AG20443 (cell line): ENCODE measurements at places on chromosomes 1 and 21.

DNA sequence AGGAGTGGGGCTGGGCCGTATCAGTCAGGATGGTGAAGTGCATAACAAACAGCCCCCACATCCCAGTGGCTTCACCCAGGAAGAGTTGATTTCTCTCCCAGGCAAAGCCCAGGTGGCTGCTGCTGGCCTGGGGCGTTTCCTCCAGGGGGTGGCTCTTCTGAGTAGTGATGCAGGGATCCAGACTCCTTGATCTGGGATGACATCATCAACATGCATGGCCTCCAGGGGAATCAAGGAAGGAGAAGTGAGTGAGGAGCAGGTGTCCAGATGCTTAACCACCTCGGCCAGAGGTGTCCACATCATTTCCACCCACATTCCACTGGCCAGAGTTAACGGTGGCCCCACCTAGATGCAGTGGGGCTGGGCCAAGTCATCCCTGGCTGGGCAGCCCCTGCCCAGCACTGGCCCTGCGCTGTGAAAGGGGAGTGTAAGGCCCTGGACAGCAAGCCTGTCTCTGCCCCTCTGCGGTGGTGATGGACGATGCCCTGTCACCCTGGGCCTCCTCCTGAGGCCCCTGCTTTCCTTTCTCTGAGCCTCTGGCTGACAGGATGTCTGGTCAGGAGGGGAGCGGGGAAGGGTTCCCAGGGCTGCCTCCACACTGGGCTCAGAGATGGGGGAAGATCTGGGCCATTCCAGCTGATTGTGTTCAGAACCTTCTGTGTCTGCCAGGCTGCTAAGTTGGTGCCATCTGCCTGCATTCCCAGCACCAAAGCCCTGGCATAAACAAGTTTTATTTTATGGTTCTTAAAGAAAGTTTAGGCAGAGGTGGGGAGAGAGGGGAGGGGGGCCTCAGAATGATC, 598.2 kb downstream of the MATN1 start:
- DNase-seq = no peak

- DNase-seq = peak; percentile 92
These were observed at the start of gene OLFML3 for GRCh38 chr1:113978863-113979702. Gene OLFML3 (plus strand): TSS chr1:113979474. CDS start chr1:113979517, 43 bp downstream.

DNA sequence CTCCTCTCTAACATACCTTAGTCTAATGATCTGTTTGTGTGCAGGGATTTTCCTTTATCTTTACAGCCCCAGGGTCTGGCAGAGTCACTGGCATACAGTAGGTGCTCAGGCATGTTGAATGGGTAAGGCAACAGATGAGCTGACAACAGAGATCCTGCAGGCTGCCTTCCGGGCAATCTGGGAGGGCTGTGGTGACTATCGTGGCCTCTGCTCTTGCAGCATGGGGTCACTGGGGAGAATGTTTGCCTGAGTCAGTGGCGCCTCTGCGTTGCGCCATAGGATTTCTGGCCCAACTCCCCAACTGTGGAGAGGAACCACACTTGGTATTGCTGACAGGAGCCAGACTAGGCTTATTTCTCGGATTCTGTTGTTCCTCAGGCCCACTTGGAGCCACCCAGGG, 93.8 kb downstream of the LAMC2 start:
- peak; percentile 82 for DNase-seq

DNA sequence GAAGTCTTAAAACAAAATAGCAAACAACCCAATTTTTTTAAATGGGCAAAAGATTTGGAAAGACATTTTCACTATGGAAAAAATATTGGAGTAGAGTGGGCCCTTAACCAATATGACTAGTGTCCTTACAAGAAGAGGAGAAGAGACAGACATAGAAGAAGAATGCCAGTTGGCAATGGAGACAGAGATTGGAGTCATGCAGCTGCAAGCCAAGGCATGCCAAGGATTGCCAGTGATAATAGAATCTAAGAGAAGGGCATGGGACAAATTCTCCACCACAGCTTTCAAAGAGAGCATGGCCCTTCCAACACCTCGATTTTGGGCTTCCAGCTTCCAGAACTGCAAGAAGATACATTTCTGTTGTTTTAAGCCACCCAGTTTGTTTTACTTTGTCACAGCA, 92.7 kb downstream of the RGS2 start:
- DNase-seq = no peak

DNA sequence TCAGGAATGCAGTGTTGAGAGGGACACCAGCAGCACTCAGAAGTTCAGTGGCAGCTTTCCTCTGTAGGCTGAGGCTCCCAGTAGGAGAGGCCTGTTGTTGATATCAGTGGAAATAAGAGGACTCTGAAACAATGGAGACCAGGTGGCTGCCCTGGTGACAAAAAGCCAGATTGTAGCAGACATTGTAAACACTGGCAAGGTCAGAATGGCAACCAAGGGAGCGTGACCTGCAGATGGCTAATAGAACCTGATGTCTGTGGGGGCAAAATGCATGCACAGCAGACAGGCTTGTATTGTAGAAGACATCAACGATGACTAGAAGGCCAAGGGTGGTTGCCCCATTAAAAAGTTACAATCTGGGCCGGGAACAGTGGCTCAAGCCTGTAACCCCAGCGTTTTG, 53.1 kb upstream of the GPR37L1 start:
- DNase-seq = no peak

- no peak for DNase-seq
These were observed 32.8 kb downstream of the PRRX1 start for GRCh38 chr1:170696591-170697290.

DNA sequence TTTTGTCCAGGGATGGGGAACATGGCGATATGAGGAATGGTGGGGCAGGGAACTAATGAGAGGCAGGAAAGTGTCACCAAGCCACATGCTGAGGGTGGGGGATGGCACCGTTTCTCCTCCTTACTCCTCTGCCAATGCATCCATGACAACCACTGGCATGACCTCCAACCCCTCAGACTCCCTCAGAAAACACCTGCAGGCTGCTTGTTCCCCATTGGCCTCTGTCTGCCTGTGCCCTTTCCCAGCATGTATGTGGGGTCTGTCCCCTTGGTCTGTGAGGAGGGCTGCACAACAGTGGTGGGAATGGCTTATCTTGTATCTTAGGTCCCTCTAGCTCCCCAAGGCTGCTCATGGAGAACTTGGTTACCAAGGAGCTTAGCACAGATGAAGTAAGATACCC, 137.2 kb upstream of the NGF start:
- DNase-seq = no peak

- DNase-seq = peak; percentile 67
These were observed 130.6 kb downstream of the URB2 start for GRCh38 chr1:229756666-229757065.

- DNase-seq = no peak
These were observed 258 bp downstream of the CCT3 start for GRCh38 chr1:156337888-156338179.

DNA sequence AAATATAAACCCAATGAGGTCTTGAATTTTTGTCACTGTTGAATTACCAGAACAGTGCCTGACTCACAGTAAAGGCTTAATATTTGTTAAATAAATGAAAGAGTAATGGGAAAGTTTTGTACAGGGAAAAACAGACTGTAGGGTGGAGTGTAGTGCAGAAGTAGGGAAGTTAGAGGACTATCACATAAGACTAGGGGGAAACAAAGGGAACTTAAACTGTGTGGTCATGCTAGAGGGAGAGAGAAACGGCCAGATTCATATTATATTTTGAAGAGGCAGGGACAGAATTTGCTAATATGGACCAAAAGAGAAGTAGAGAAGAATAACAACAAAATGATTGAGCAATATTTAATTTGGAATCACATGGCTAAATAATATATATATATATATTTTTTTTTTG, 14.8 kb downstream of the CTSK start:
- no peak for DNase-seq

- peak; percentile 35 for DNase-seq
These were observed 30.2 kb upstream of the LRRC8D start for GRCh38 chr1:89790592-89790991.

GRCh38 chr1:183416850-183417771, 1.1 kb downstream of the NMNAT2 start:
- peak; percentile 87 for DNase-seq

DNA sequence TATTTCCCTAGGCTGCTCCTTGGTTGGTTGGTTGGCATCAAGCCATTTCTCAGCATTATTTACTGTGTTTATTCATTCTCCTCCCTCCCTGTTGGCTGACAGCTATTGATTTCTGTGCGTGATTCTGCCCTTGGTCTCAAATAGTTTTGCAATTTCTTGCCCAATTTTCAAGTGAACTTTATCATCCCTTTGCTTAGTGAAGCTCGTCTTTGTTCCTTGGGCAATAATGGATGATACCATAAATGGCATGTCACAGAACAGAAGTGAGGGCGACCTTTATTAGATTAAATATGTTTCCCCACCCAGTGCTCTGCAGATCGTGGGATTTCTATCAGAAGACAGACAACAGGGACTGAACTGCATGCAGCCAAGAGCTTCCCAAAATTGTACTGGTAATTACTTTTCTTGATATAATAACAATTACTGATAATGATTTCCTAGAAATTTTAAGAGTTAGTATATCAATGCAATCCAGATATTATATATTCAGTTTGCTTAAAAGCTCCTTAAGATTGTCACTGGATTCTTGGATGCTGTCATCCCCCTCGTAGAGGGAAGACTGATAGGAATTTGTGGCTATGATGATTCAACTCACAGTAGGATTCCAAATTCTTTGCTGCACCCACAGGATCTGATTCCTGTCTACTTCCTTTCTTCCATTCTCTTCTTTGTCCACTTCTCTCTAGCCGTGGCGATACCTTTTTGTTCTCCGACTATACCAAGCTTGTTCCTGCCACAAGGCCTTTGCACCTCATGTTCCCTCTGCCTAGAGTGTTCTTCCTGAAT, 122.1 kb upstream of the KAZN start:
- peak; percentile 69 for DNase-seq

DNA sequence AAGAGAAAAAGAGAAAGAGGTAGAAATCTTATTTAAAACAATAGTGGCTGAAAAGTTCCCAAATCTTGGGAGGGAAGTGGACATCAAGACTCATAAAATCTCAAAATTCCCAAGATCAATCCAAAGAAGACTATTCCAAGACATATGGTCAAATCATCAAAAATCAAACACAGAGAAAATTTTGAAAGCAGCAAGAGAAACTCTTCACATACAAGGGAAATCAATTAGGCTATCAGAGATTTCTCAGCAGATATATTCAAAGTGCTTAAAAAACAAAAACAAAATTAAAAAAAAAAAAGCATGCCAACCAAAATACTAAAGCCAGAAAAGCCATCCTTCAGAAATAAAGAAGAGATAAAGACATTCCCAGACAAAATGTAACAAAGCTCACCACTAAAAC, 52.6 kb upstream of the RALGPS2 start:
- DNase-seq = no peak
